Vagina (tissue), 2 donors: ENCODE measurements at places on chromosomes 2 and 18.
A peak's percentile ranks its signal among the peaks of the same experiment; 100 is the strongest.

GRCh38 chr2:179177694-179178093, 86.9 kb downstream of the SESTD1 start:
- H3K4me3 ChIP-seq, result no peak overlapping the region
- DNase-seq, result no peak
- H3K36me3 ChIP-seq, result no peaks in the 10 kb centered on the region
- H3K4me1 ChIP-seq, result no peaks in the 10 kb centered on the region

DNA sequence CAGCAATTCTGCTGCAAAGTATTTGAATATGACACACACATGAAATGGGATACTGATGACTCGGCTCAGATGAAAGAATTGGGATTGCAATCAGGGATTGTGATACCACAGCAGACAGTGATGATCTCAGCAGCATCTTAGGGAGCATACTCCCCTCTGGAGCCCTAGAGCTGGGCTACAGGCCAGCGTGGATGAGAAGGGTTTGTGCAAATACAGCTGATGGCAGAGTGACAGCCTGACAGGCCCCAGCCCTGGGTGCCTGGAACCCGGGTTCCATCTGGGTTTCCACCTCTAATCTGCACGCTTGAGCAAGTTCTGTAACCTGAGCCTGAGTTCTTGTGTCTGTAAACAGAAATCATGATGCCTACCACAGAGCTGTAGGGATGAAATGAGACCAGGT, 418.0 kb downstream of the LRATD1 start:
- no peaks in the 10 kb centered on the region for H3K36me3 ChIP-seq
- H3K27me3 ChIP-seq, result no peaks in the 10 kb centered on the region
- no peak overlapping the region for H3K4me3 ChIP-seq
- no peak overlapping the region for H3K27ac ChIP-seq

- H3K27ac ChIP-seq, result no peak overlapping the region
- no peaks in the 10 kb centered on the region for H3K4me1 ChIP-seq
- DNase-seq, result no peak
- H3K36me3 ChIP-seq, result no peaks in the 10 kb centered on the region
- H3K27me3 ChIP-seq, result no peaks in the 10 kb centered on the region
Measured at GRCh38 chr2:214471382-214471781, 60.5 kb downstream of the VWC2L start.

DNA sequence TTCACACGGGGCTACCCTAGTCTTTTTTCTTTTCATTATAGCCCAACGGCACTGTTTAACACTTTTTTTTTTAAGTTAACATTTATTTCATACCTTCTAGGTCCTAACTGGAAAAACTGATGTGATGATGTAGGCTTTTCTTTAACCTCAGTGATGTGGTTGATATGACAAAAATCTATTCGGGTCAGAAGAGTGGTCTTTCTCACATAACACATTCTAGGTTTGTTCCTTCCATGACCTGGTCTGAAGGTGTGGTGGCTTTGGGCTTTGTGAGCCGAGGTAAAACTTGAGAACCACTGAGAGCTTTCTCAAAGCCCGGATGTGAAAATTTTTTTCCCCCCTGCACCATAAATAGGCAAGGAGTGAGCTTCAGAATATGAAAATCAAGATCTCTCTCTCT, 44.2 kb downstream of the GPD2 start:
- H3K27me3 ChIP-seq, result no peaks in the 10 kb centered on the region
- no peak for DNase-seq
- no peaks in the 10 kb centered on the region for H3K36me3 ChIP-seq
- H3K4me3 ChIP-seq, result no peak overlapping the region

DNA sequence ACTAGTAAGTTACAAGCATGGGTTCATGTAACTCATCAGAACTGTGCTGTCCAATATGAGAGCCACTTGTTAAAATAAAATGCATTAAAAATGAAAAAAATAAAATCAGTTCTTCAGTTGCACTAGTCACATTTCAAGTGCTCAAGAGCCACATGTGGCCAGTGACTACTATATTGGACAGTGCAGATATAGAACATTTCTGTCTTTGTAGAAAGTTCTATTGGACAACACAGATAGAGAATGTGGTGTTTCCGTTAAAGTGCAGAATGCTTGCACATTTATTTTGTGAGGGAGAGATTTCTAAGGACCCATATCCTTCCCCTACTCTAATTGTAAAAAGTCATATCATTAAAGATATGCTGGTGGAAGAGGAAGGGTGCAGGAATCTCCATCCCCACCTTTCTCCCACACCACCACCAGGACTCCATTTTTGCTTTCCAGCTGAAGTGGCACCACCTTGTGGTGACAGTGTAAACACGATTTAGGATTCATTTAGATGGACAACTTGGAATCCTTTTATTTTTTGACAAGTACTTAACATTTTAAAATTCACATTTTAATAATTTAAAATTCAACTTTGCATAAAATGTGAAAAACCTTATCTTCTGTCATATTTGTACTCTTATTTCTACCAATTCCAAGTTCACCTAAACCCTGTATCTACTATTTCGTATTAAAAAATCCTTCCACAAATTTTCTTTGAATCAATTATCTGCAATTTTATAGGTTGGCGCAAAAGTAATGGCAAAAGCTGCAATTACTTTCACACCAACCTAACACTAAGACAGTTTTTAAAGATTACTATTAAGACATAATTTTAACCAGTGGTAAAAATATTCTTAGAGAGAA, 9.4 kb upstream of the CD302 start:
- no peak for DNase-seq
- no peak overlapping the region for H3K27ac ChIP-seq
- H3K4me3 ChIP-seq, result no peak overlapping the region
- no peaks in the 10 kb centered on the region for H3K36me3 ChIP-seq

- no peaks in the 10 kb centered on the region for H3K4me1 ChIP-seq
- H3K36me3 ChIP-seq, result no peaks in the 10 kb centered on the region
- H3K27ac ChIP-seq, result no peak overlapping the region
- no peak overlapping the region for H3K4me3 ChIP-seq
- H3K27me3 ChIP-seq, result no peaks in the 10 kb centered on the region
Measured at GRCh38 chr2:215451012-215451756, 15.3 kb upstream of the FN1 start.

DNA sequence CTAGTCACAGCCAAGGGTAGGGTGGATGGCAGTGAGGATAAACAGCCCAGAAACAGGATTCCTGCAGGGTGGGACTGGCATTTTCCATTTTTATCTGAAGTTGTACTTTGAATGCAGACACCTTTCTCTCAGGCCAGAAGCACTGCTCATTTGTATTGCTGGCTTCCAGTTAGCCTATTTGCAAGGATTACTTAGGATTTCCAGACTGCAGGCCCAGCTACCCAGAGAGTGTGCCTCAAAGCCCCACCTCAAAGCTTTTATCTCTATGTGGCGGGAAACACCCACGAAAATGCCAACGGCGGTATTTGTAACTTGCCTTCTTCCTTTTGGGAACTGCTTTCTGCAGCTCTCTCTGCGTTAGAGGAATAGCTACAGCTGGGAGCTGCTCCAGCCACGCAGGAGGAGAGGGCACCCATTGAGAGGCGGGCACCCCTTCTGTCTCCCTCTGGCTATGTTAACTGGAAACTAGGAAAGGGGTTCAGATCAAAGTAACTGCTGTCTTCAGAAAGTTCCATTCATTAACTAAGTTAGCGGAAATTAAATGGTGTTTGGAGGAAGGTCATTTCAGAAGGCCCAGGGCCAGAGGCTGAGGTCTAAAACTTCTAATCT, 144.9 kb downstream of the TGIF1 start:
- H3K27me3 ChIP-seq, result no peaks in the 10 kb centered on the region
- no peak for DNase-seq
- H3K4me3 ChIP-seq, result peak overlapping the region; percentile 53
- no peaks in the 10 kb centered on the region for H3K36me3 ChIP-seq
- peaks cover 47% of the 10 kb centered on the region for H3K4me1 ChIP-seq

GRCh38 chr2:7572450-7572849, 655.2 kb downstream of the RNF144A start:
- DNase-seq, result no peak
- H3K36me3 ChIP-seq, result no peaks in the 10 kb centered on the region
- no peaks in the 10 kb centered on the region for H3K27me3 ChIP-seq
- no peaks in the 10 kb centered on the region for H3K4me1 ChIP-seq
- no peak overlapping the region for H3K4me3 ChIP-seq

- H3K4me3 ChIP-seq, result no peak overlapping the region
- H3K27ac ChIP-seq, result peak overlapping the region; percentile 46
- H3K36me3 ChIP-seq, result no peaks in the 10 kb centered on the region
- peaks cover 7% of the 10 kb centered on the region for H3K4me1 ChIP-seq
- H3K27me3 ChIP-seq, result no peaks in the 10 kb centered on the region
Measured at GRCh38 chr2:8137801-8138200, 544.1 kb upstream of the ID2 start.

DNA sequence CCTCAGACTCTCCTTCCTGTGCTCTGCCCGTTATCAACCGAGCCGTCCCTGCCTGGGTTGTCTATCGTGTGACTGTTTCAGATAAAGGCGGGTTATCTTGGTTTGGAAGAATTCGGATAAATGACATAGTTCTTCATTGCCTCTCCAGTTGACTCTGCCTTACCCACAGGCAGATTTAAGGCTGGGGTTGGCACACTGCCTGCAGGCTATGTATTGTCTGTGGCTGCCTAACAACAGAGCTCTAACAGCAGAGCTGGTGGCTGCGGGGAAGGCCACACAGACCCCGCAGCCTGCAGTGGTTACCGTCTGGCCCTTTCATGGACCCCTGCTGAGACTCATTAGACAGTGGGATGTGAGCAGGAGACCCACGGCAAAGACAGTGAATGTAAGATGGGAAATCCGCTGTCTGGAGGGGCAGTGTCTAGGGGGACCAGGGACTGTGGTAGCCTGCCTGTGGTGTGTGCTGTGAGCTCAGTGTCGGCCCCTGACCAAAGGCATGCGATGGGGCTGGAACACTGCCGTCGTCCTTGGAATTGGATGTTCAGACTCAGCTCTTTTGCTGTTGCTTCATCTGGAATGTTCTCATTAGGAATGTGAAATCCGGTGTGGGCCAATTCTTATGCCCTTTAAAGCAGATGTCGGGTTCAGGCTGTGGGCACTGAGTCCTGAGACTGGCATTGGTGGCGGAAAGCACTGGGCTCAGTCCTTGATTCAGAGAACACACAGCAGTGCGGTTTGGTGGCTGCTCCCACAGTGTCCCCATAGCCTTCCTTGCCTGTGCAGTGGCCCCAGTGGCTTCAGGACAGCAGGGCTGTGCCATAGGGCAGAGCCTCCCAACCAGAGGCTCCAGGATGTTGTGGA, 44.5 kb downstream of the SH3RF3 start:
- peak overlapping the region; percentile 84 for H3K27ac ChIP-seq
- H3K4me1 ChIP-seq, result peaks cover 62% of the 10 kb centered on the region
- DNase-seq, result no peak
- no peaks in the 10 kb centered on the region for H3K36me3 ChIP-seq

GRCh38 chr2:9590641-9591040, 35.0 kb upstream of the ADAM17 start:
- H3K4me1 ChIP-seq, result peaks cover 28% of the 10 kb centered on the region
- DNase-seq, result no peak
- H3K4me3 ChIP-seq, result no peak overlapping the region
- no peak overlapping the region for H3K27ac ChIP-seq

- no peaks in the 10 kb centered on the region for H3K4me1 ChIP-seq
- H3K27me3 ChIP-seq, result no peaks in the 10 kb centered on the region
- DNase-seq, result no peak
Measured at GRCh38 chr2:197010200-197011020, 83.9 kb upstream of the PGAP1 start.

GRCh38 chr18:13199169-13199568, 19.4 kb upstream of the LDLRAD4 start:
- H3K4me1 ChIP-seq, result no peaks in the 10 kb centered on the region
- no peak for DNase-seq
- no peaks in the 10 kb centered on the region for H3K36me3 ChIP-seq
- H3K4me3 ChIP-seq, result no peak overlapping the region

DNA sequence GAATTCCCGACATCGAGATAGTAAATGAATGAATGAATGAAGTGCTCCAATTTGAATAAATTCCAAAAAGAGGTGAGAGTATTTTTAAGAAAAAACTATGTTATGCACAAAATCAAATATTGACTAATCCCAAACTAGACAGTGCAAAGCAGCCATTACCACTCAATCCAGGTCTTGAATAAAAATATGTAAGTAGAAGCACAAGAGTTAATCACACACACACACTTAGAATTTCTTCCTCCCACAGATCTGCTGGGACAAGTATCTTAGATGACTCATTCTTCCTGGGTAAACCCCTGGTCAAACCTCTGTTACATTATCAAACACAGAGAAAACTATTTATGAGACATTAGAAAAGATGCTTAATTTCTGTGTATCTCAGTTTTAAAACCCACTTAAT, 102.0 kb downstream of the PLA2R1 start:
- no peak for DNase-seq
- H3K27ac ChIP-seq, result no peak overlapping the region
- H3K36me3 ChIP-seq, result peaks cover 5% of the 10 kb centered on the region
- no peaks in the 10 kb centered on the region for H3K27me3 ChIP-seq
- no peak overlapping the region for H3K4me3 ChIP-seq

- H3K36me3 ChIP-seq, result no peaks in the 10 kb centered on the region
- H3K27ac ChIP-seq, result no peak overlapping the region
- DNase-seq, result no peak
- no peaks in the 10 kb centered on the region for H3K4me1 ChIP-seq
- no peaks in the 10 kb centered on the region for H3K27me3 ChIP-seq
- H3K4me3 ChIP-seq, result no peak overlapping the region
Measured at GRCh38 chr2:174106736-174107135, 141.6 kb upstream of the SP3 start.

GRCh38 chr2:86367499-86367777, 30.0 kb upstream of the REEP1 start:
- H3K27me3 ChIP-seq, result no peaks in the 10 kb centered on the region
- H3K27ac ChIP-seq, result no peak overlapping the region
- no peaks in the 10 kb centered on the region for H3K36me3 ChIP-seq
- DNase-seq, result no peak

DNA sequence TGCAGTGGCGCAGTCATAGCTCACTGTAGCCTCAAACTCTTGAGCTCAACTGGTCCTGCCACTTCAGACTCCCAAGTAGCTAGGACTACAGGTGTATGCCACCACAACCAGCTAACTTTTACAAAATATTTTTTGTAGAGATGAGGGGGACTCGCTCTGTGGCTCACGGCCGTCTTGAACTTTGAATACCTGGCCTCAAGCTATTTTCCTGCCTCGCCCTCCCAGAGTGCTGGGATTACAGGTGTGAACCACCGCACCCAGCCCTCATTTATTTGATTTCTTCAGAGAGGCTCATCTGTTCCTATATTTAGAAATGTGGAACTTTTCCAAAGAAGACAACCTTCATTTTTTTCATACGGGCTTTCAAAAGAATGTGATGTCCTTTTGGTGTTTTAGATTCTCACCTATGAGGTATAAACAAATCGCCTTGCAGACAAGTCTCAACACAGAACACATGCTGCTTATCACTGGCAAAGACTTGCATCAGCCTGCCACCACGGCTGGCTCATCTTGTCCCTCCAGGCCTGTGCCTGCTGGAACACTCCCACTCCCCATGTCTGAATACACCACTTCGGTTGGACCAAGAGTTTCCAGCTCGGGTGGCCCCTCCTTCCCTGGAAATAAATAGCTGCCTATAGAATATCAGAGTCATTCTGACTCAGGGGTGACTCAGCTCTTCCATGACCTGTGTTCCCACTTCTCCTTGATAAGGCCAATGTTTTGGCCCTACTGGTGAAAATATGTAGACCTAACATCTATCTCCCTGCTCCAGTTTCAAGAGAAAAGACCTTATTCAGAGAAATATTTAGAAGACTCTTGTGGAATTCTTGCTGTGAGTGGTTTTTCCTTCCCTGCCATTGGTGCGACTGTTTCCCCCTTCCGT, 202.6 kb downstream of the TGIF1 start:
- H3K4me3 ChIP-seq, result no peak overlapping the region
- no peak overlapping the region for H3K27ac ChIP-seq
- DNase-seq, result no peak
- no peaks in the 10 kb centered on the region for H3K4me1 ChIP-seq
- no peaks in the 10 kb centered on the region for H3K27me3 ChIP-seq
- no peaks in the 10 kb centered on the region for H3K36me3 ChIP-seq
